Neural progenitor cell (in vitro differentiated cells): ENCODE measurements at places on chromosomes 12 and 14. TPM values are rescaled to one million over a fixed set of nuclear protein-coding genes. Genes with fewer than 3 reads are reported as not detected.

GRCh38 chr12:8696442-8697090 lies 1.2 kb upstream of the RIMKLB start:
- peak; percentile 26 for DNase-seq

- DNase-seq, result no peak
Measured at GRCh38 chr14:76121089-76121748, 30.5 kb upstream of the GPATCH2L start.

- peak; percentile 74 for DNase-seq
Measured at GRCh38 chr14:23351681-23352505, 794 bp downstream of the SLC22A17 start.

GRCh38 chr12:67315661-67316060 lies 46.5 kb downstream of the CAND1 start:
- no peak for DNase-seq

GRCh38 chr12:123873793-123874192 lies 98.8 kb downstream of the CCDC92 start:
- DNase-seq, result no peak

GRCh38 chr14:57583396-57583795 lies 89.7 kb upstream of the CCDC198 start:
- DNase-seq, result no peak

DNA sequence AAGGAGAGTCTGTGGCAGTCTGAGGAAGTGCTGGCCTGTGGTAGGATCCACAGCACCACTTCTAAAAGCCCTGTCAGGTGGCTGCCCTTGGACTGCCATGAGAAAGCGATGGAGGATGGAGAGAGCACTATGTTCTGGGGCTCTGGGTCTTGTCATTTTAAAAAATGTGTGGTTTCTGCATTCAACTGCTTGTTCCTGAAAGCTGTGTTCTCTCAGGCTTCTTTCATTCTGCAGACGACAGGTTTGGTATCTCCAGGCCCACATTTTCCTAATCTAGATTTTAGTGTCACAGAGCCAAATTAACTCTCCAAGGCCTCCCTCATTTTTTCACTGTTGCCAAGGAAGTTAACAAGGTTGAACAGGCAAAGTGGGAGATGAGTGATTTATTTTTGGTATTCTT lies 10.5 kb downstream of the OVCH1 start:
- no peak for DNase-seq

- DNase-seq, result peak; percentile 77
Measured at GRCh38 chr14:70188659-70189455, at the start of gene SLC8A3. SLC8A3 (minus strand) TSS chr14:70188951; CDS start chr14:70168422, 20,529 bp downstream.

DNA sequence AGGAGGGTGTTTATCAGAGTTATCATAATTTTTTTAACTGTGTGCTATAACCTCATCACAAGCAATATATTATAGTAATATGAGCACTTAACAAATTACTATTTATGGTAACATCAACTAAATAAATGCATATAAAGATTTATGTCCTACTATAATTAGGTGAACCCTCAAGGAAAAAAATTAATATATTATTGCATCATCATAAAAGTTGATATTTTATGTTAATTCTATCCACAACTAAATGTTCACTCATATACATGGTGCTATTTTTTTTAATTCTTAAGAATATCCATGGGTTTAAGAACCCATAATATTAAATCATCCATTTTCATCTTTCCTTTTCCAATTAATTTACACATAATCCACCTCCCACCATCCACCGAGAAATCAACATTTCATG lies 506.0 kb upstream of the USP15 start:
- DNase-seq, result no peak

GRCh38 chr12:32501835-32502333 lies 102.5 kb downstream of the FGD4 start:
- peak; percentile 98 for DNase-seq

GRCh38 chr14:61881046-61881445 lies 118.8 kb downstream of the SNAPC1 start:
- no peak for DNase-seq

- DNase-seq, result no peak
Measured at GRCh38 chr12:15404485-15404884, 82.2 kb downstream of the PTPRO start.

DNA sequence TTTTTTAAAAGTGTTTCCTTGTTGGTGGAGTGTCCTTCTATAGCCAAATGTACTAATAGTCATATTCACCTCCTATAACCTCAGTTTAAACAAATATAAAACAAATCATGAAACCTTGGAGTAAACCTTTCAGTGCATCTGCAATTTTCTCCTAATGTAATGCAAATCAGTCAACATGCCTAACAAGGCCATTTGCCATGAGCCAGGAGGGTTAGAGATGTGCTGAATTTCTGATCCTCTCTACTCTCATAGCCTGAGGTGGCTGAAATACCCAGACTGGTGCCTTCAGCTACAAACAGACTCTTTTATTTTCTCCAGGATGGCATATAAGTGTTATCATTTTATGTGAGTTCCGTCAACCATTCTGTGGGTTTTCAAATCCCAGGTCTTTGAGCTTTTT lies 908.1 kb downstream of the GALC start:
- DNase-seq, result no peak

DNA sequence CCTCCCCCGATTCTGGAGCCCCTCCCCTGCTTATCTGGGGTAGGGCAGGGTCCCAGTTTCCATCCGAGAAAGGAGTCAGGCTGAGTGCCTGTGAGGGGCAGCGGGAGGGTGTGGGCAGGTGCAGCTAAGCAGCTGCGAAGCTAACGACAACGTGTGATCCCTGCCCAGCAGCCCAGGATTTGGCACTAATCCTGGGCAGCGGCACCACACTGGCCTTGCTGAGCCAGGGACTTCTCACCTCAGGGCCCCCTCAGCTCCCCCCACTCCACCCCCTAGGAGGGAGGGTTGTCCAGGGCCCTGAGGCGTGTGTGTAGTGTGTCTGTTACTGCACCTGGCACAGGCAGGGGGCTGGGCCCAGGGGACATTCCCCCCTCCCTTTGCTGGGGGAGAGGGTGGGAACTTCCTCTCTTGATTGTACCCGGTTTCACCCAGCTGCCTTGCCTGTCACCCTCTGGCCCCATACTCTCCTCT lies 1.8 kb downstream of the SMIM41 start:
- peak; percentile 22 for DNase-seq

DNA sequence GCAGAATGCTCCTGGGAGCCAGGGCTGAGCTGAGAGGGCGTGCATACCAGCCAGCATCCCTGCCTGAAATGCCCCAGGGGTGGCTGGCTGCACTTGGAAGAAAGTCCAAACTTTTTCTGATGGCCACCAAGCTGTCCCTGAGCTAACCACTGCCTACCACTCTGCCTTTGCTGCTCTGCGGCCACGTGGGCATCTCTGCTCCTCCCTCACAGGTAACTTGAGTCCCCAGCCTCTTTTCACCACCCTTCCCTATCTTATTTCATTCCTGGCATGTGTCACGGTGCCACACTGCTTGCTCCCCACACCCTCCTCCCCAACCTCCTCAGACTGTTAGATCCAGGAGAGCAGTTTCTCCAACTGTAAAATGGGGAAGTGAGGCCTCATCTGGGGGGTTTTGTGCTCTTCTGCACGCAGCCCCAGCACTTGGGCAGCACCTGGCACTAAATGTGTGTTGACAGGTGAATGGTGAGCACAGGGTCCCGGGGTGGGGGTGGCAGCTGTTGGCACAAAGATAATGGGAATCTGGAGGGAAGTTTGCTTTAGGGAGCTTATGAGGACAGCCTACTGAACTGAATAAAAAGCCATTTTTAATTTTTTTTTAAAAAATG lies 113.0 kb downstream of the GLT1D1 start:
- DNase-seq, result no peak

GRCh38 chr14:55477680-55478079 lies 37.3 kb upstream of the TBPL2 start:
- DNase-seq, result peak; percentile 7

DNA sequence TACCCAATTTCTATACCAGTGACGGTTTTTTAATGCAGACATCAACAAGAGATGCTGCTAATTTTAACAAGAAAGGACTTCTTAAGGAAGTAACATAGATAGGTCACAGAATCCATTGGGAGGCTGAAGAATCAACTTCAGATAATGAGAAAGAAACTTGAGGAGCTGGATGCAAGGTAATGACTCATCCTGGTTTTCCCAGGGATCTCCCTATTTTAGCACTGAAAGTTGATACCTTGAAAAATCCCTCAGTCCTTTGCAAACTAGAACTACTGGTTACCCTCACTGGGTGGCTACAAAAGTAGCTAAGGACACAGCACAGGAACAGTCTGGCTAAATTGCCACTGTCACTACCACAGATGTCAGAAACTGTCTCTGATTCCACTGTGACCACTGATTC lies 561.9 kb downstream of the FLRT2 start:
- no peak for DNase-seq

GRCh38 chr14:90522571-90523191 lies 125.9 kb downstream of the CALM1 start:
- peak; percentile 61 for DNase-seq

GRCh38 chr12:6703631-6704030 lies 3.0 kb upstream of the PIANP start:
- peak; percentile 66 for DNase-seq

GRCh38 chr12:53465679-53466078 lies 13.8 kb downstream of the PCBP2 start:
- DNase-seq, result no peak

- no peak for DNase-seq
Measured at GRCh38 chr12:127542931-127543330, 724.0 kb upstream of the TMEM132C start.

DNA sequence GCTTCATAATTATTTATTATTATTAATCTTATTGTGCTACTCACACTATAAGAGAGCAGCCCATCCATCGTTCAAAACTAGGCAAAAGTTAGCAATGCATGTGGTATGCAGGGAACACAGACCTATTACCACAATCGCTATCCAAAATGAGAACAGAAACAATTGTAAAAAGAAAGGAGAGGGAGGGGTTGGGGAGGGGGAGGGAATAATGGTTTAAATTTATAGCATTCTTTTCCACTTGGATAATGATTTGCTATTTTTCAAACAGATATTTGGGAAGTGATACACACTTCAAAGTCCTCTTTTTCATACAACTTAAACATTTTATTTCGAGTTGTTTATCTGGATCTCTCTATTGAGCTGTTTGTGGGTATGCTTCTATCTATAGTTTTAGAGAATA lies 248.6 kb upstream of the SOX5 start:
- no peak for DNase-seq

- no peak for DNase-seq
Measured at GRCh38 chr14:105944632-105945610, 418.5 kb downstream of the TMEM121 start.

DNA sequence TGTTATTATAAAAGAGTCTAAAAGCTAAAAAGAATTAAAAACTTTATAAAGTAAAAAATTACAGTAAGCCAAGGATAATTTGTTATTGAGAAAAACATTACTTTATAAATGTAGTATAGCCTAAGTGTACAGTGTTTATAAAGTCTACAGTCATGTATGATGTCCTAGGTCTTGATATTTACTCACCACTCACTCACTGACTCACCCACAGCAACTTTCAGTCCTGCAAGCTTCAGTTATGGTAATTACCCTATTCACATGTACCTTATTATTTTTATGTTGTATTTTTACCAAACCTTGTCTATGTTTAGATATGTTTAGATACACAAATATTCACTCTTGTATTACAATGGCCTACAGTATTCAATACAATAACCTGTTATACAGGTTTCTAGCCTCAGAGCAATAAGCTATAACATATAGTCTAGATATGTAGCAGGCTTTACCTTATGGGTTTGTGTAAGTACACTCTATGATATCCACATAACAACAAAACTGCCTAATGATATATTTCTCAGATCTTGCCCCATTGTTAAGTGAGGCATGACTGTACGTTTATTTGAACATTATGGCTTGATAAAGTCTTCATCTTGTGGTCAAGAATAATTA lies 113.7 kb upstream of the KITLG start:
- no peak for DNase-seq

DNA sequence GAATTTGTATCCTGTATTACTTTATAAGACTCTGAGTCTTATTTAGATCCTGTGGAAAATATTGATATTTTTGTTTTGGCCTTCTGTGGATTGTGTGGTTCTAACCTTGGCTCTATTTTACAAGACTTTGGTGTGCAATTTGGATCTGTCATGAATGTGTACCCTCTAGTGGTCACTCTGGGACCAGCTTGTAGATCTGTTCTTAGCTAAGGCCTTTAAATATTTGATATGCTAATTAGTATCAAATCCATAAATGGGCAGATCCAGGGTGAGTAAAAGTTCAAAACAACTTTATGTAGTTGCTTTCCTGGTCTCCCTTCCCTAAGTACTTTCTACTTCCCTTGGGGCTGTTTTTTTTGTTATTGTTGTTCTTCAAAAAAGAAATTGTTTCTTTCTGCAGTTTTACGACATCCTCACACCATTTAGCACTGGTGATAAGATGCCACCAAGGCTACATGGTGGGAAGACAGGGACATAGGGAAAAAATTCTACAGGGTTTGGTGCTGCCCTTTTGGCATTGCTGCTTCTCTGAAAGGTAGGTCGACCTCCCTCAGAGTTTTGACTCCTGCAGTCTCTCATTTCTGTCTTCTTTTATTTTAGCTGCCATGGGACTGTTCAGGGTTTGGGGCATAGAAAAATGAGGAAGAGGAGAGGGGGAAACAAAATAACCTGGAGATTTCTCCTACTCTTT lies 238.5 kb downstream of the GPHN start:
- DNase-seq, result peak; percentile 39

- peak; percentile 71 for DNase-seq
Measured at GRCh38 chr14:22084393-22085281, 411.0 kb upstream of the OR4E1 start.

DNA sequence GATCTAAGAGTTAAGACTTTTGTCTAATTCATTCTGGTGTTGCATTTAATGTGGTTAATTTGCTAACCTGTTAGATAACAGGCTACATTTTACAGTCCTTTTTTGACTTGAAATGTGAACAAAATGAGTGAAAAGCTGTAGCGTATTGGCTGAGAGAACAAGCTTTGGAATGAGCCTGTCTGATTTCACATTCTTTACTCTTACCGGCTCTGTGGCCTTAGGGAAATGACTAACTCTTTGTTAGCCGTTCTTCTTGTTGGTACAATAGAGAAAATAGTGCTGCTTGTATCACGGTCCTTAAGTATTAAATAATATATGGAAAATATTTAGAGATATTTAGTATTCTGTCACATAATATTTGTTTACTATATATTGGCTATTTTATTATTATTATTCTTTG lies 1.9 kb downstream of the MNAT1 start:
- DNase-seq, result peak; percentile 46

- DNase-seq, result no peak
Measured at GRCh38 chr12:105256011-105256410, 20.0 kb upstream of the APPL2 start.

GRCh38 chr12:106227641-106228319 lies 20.0 kb downstream of the CKAP4 start:
- no peak for DNase-seq

LMO3 gene
- 39.1 and 54.3 TPM in 2 replicates for total RNA-seq

RNASE4 gene
- 2.0 and 2.1 TPM in 2 replicates for total RNA-seq

AKAP6 gene
- total RNA-seq, result 3.7 and 7.3 TPM in 2 replicates

KICS2 gene
- total RNA-seq, result 3.9 and 5.8 TPM in 2 replicates

IKZF4 gene
- 2.1 and 4.4 TPM in 2 replicates for total RNA-seq

MYF5 gene
- total RNA-seq, result not detected in 2 replicates

INSM2 gene
- not detected in 2 replicates for total RNA-seq

CCDC38 gene
- 0.12 and 0.13 TPM in 2 replicates for total RNA-seq

GUCY2C gene
- not detected in 2 replicates for total RNA-seq

PUS7L gene
- total RNA-seq, result 23.4 and 42.6 TPM in 2 replicates

NT5DC3 gene
- 3.1 and 4.3 TPM in 2 replicates for total RNA-seq

INHBE gene
- total RNA-seq, result 2.6 TPM in 1 of 2 replicates, not detected in the other

TCTN2 gene
- 15.6 and 15.8 TPM in 2 replicates for total RNA-seq

ZBTB25 gene
- total RNA-seq, result 11.6 and 14.3 TPM in 2 replicates

PLBD1 gene
- total RNA-seq, result 4.8 and 5.4 TPM in 2 replicates

RIMBP2 gene
- total RNA-seq, result 0.84 and 0.99 TPM in 2 replicates

DNAJC22 gene
- total RNA-seq, result 0.34 and 0.39 TPM in 2 replicates
